HTR-8/SVneo (cell line): ENCODE measurements at places on chromosomes 16 and 17.

GRCh38 chr17:11786711-11787438 lies 188.6 kb downstream of the DNAH9 start:
- no peak for DNase-seq

GRCh38 chr17:79255456-79255855 lies 180.8 kb downstream of the ENGASE start:
- no peak for DNase-seq

GRCh38 chr17:43021741-43022512 lies at the start of gene VAT1:
TSS of gene VAT1 (minus strand) at chr17:43022385. CDS start at chr17:43022322, 63 bp downstream.
- DNase-seq, result peak; percentile 89

DNA sequence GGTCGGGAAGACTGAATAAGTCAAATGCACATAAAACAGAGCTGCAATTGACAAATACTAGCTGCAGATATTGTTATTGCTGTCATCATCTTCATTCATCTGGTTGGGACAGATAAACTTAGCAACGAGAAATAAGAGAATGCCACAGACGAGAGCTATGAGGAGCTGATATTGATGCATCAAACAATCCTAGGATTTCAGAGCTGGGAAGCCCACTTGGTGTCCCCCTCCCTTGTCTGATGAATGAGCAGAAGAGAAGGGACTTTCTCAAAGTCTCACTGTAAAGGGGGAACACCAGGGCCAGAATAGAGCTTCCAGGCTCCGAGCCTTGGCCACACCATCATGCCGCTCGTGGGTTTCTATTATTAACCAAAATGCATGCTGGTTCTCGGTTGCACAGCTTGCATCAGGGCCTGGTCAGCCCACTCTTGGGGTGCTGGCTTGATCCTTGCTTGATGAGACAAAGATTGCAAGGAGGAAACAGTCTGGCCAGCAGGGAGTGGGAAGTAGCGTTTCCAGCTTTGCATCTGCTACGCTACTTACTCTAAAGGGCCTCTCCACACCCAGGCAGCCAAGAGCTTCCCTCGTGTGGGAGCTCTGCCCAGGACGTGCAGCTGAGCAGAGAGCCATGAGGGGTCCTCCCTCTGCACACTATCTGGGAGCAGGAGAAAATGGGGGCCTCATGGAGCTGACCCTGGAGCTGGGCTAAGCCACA lies 28.4 kb upstream of the EMP2 start:
- DNase-seq, result no peak

GRCh38 chr17:42272162-42272907 lies 3.9 kb downstream of the STAT5B start:
- DNase-seq, result no peak

GRCh38 chr17:73337330-73337710 lies 25.5 kb upstream of the CDC42EP4 start:
- DNase-seq, result no peak

DNA sequence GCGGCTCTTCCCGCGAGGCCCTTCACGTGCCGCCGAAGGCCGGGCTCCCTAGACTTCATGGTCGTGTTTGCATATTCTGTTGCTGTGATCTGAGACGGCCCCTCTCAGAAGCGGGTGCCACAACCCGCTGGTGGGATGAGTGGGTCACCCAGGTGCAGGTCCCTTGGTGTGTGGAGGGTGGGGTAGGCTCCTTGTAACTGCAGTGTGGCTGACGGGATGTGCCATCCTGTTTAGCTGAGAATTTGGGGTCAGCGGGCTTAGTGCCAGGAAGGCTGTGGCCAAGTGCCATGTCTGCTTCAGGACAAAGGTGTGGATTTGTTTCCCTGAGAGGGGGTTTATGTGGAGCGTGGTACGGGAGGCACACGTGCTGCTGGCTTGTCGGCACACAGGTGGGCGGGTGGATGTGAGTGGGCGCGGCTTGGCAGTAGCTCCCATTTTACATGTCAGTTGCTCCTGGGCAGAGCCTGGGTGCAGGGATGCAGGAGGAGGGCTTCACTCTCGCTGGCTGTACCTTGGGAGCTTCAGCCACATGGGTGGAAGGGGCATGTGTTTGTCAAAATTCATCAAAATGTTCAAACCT lies 9.2 kb upstream of the WFIKKN1 start:
- no peak for DNase-seq

GRCh38 chr17:56595831-56596690 lies 2.6 kb downstream of the NOG start:
- peak; percentile 29 for DNase-seq

GRCh38 chr16:24943471-24943870 lies 71.7 kb downstream of the ARHGAP17 start:
- no peak for DNase-seq

GRCh38 chr17:63066158-63066813 lies 100.3 kb downstream of the TANC2 start:
- DNase-seq, result no peak

- DNase-seq, result peak; percentile 5
These were observed 8.7 kb downstream of the C16orf87 start for GRCh38 chr16:46822270-46822669.
